Activated naive CD4-positive, alpha-beta T cell treated with anti-CD3 and anti-CD28 coated beads for 36 hours (primary cell): ENCODE measurements at places on chromosomes 12 and 14. TPM values are rescaled to one million over a fixed set of nuclear protein-coding genes. Genes with fewer than 3 reads are reported as not detected.

GRCh38 chr14:105711841-105712460 is 185.6 kb downstream of the TMEM121 start:
- H3K27ac ChIP-seq: no peak overlapping the region
- H3K4me1 ChIP-seq: no peaks in the 10 kb centered on the region
- DNase-seq: no peak
- H3K36me3 ChIP-seq: no peaks in the 10 kb centered on the region

GRCh38 chr14:53368711-53369201 is 215.6 kb upstream of the DDHD1 start:
- H3K4me3 ChIP-seq: no peak overlapping the region
- DNase-seq: no peak
- H3K27me3 ChIP-seq: no peaks in the 10 kb centered on the region
- H3K27ac ChIP-seq: no peak overlapping the region
- no peaks in the 10 kb centered on the region for H3K4me1 ChIP-seq
- H3K36me3 ChIP-seq: no peaks in the 10 kb centered on the region

GRCh38 chr12:19792028-19792427 is 352.7 kb downstream of the AEBP2 start:
- peaks cover 8% of the 10 kb centered on the region for H3K4me1 ChIP-seq
- no peak for DNase-seq
- no peaks in the 10 kb centered on the region for H3K36me3 ChIP-seq
- H3K27me3 ChIP-seq: peaks cover 3% of the 10 kb centered on the region
- H3K4me3 ChIP-seq: no peak overlapping the region

DNA sequence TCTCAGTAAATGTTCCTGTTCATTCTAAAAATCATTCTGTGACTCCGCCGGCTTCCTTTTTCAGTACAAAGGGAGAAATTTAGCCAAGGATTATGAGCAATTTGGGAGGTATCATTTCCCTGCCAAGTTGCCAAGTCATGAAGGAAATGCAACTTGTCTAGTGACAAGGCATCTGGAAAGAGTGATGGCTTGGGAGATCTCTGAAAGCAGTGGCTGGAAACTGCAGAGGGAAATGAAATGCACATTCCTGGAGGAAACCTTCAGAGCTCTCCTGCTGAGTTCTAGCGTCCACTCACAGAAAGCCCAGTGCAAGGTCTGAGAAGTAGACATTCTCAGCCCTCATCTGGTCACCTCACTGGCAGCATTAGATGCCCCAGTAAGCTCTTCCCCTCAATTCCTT is 91.7 kb downstream of the GALC start:
- no peaks in the 10 kb centered on the region for H3K36me3 ChIP-seq
- H3K4me1 ChIP-seq: no peaks in the 10 kb centered on the region
- no peak for DNase-seq
- H3K27ac ChIP-seq: no peak overlapping the region

DNA sequence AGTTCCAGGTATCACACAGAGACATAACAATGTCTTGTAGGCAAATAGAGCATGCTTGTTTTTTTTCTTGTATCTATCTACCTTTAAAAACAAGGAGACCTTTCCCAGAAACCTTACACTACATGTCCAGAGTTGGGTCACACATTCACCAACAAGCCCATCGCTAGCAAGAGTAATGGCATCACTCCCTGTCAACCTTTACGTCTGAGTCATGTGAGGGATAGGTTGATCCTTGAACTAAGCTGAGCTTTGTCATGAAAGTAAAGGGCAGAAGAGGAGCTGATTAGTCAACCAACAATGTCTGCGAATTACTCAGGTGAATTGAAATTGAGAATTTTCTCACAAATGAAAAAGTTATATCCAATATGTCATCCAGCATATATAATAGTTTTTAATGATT is 219.4 kb downstream of the CNTN1 start:
- H3K36me3 ChIP-seq: no peaks in the 10 kb centered on the region
- DNase-seq: no peak
- no peak overlapping the region for H3K27ac ChIP-seq
- no peaks in the 10 kb centered on the region for H3K27me3 ChIP-seq

DNA sequence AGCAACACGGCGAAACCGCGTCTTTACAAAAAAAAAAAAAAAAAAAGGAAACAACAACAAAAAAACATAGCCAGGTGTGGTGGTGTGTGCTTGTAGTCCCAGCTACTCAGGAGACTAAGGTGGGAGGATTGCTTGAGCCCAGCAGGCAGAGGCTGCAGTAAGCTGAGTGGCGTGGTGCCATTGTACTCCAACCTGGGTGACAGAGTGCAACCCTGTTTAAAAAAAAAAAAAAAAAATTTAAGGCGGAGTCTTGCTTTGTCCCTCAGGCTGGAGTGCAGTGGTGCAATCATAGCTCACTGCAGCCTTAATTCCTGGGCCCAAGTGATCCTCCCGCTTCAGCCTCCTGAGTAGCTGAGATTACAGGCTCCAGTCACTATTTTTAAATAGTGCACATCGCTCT is 18.2 kb upstream of the FIGNL2 start:
- H3K27me3 ChIP-seq: peaks cover 64% of the 10 kb centered on the region
- no peak for DNase-seq
- H3K36me3 ChIP-seq: no peaks in the 10 kb centered on the region
- H3K4me1 ChIP-seq: peaks cover 24% of the 10 kb centered on the region
- H3K4me3 ChIP-seq: no peak overlapping the region

DNA sequence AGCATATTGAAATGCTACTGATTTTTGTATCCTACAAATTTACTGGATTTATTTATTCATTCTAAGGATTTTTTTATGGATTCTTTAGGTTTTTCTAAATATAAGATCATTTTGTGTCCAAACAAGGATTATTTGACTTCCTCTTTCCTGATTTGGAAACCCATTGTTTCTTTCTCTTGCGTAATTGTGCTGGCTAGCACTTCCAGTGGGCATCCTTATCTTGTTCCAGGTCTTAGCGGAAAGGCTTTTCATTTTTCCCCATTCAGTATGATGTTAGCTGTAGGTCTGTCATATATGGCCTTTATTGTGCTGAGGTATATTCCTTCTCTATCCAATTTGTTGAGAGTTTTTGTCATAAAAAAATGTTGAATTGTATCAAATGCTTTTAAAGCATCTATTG is 57.2 kb upstream of the RHOJ start:
- H3K4me3 ChIP-seq: no peak overlapping the region
- no peaks in the 10 kb centered on the region for H3K36me3 ChIP-seq
- peaks cover 3% of the 10 kb centered on the region for H3K27me3 ChIP-seq
- DNase-seq: no peak
- H3K27ac ChIP-seq: no peak overlapping the region

DNA sequence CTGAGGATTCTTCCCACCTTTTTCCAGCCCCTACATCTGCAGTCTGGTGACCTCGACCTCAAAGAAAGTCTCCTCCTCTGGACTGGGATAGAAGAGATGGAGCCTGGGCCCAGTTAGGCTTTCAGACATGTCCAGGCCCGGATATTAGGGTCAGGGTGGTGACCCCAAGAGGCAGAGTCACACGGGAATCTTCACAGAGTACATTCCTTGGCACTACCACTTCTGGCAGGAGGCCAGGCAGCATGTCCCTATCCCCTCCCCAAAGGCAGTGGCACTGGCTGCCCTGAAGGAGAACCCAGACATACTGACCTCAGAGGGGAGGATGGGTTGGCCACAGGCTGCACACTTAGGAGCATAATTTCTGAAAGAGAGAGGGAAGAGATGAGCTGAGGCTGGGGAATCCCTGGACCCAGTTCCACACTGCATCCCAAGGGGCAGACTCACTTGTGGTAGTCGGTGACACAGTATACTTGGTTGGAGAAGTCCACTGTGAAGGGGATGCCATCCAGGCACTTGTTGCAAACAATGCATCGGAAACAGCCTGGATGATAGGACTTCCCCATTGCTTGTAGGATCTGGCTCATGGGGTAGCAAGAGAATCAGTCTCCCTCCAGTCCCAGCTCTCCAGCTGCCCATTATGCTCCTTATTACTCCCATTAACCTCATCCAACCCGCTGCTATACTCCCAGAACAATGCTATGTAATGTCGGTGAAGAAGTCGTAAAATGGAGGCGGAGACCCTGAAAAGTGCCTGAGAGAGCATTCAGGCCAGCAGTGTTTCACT is 7.6 kb downstream of the AJUBA start:
- no peaks in the 10 kb centered on the region for H3K4me1 ChIP-seq
- no peak overlapping the region for H3K4me3 ChIP-seq
- no peak for DNase-seq
- no peaks in the 10 kb centered on the region for H3K36me3 ChIP-seq
- no peaks in the 10 kb centered on the region for H3K27me3 ChIP-seq

- no peaks in the 10 kb centered on the region for H3K4me1 ChIP-seq
- H3K27ac ChIP-seq: no peak overlapping the region
- H3K4me3 ChIP-seq: no peak overlapping the region
Measured at GRCh38 chr12:23569356-23569755, 380.1 kb downstream of the SOX5 start.

DNA sequence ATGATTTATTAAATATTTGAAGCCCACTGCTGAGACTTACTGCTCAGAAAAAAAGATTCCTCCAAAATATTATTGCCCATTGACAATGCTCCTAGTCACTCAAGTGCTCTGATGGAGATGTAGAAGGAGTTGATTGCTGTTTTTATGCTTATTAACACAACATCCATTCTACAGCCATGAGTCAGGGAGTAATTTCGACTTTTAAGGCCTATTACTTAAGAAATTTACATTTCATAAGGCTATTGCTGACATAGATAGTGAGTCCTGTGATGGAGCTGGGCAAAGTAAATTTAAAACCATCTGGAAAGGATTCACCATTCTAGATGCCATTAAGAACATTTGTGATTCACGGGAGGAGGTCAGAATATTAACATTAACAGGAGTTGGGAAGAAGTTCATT is 5.2 kb downstream of the KCNJ8 start:
- peaks cover 7% of the 10 kb centered on the region for H3K4me1 ChIP-seq
- no peaks in the 10 kb centered on the region for H3K36me3 ChIP-seq
- H3K4me3 ChIP-seq: no peak overlapping the region
- no peak for DNase-seq

- DNase-seq: no peak
- H3K27me3 ChIP-seq: no peaks in the 10 kb centered on the region
- H3K4me1 ChIP-seq: no peaks in the 10 kb centered on the region
- H3K27ac ChIP-seq: no peak overlapping the region
- H3K36me3 ChIP-seq: no peaks in the 10 kb centered on the region
- no peak overlapping the region for H3K4me3 ChIP-seq
Measured at GRCh38 chr12:30564394-30564793, 131.3 kb downstream of the IPO8 start.

- H3K36me3 ChIP-seq: no peaks in the 10 kb centered on the region
- no peak overlapping the region for H3K4me3 ChIP-seq
- no peak for DNase-seq
- no peak overlapping the region for H3K27ac ChIP-seq
- H3K4me1 ChIP-seq: no peaks in the 10 kb centered on the region
Measured at GRCh38 chr14:92287987-92288386, 35.0 kb upstream of the SLC24A4 start.

GRCh38 chr14:103121846-103122584 is 1.2 kb upstream of the TNFAIP2 start:
- peak overlapping the region; percentile 24 for H3K4me3 ChIP-seq
- no peaks in the 10 kb centered on the region for H3K36me3 ChIP-seq
- H3K4me1 ChIP-seq: peaks cover 4% of the 10 kb centered on the region
- H3K27ac ChIP-seq: no peak overlapping the region

DNA sequence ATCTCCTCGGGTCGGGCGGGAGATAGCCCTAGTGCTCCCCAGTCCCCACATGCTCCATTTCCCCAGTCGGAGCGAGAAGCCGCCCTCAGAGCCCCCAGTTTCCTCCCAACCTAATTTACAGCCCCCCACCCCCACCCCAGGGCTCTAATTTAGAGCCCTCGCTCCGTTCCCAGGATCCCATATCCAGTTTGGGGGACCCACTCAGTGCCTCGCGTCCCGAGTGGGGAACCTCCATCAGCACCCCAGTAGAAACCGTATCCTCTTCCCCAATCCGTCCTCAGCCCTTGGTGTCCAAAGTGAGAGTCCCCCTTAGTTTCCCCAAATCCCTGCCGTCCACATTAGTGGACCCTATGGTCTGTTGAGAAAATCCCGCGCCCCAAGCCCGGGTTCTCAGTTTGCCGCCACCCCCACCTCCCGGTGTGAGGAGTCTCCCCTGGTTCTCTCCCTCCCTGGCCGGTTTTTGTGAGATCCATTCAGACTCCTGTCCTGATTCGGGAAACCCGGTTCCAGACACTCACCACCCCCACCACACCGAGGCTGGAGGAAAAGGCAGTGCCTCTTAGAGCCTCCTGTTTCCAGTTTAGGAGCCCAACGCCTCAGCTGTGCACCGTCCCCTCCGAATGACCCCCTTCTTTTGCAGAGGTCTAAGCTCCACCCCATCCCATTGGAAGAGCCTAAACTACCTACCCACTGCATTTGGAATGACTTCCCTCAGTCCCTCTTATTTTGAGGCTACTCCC is 809 bp upstream of the MSI1 start:
- no peaks in the 10 kb centered on the region for H3K36me3 ChIP-seq
- H3K27ac ChIP-seq: no peak overlapping the region
- peaks cover 15% of the 10 kb centered on the region for H3K4me1 ChIP-seq
- peak overlapping the region; percentile 66 for H3K4me3 ChIP-seq
- peaks cover 68% of the 10 kb centered on the region for H3K27me3 ChIP-seq

GRCh38 chr12:12265571-12266388 is 1.1 kb downstream of the LRP6 start:
- peak; percentile 24 for DNase-seq
- H3K36me3 ChIP-seq: no peaks in the 10 kb centered on the region
- H3K27me3 ChIP-seq: no peaks in the 10 kb centered on the region
- H3K27ac ChIP-seq: no peak overlapping the region
- peak overlapping the region; percentile 83 for H3K4me3 ChIP-seq

GRCh38 chr12:122081083-122081696 is 2.6 kb downstream of the MLXIP start:
- peaks cover 73% of the 10 kb centered on the region for H3K4me1 ChIP-seq
- H3K36me3 ChIP-seq: peaks cover 15% of the 10 kb centered on the region
- H3K27me3 ChIP-seq: no peaks in the 10 kb centered on the region
- H3K27ac ChIP-seq: peak overlapping the region; percentile 71

DNA sequence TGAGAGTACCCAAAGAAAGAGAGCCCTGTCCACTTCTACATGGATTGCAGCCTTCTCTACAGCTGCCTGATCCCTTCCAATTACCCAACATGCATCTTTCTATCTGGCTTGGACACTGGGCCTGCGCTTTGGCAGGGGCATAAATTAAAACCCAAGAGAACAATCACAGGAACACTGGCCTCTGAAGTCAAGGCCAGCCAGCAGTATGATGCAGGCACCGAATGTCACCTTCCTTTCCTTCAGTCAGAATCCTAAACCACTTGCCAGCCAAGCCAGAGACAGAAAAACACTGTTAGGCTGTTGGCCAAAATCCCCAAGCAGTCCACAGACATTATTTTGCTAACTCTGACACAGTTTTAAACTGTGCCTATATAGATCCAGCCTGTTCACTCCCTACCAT is 113.7 kb downstream of the DUSP6 start:
- no peak for DNase-seq
- no peak overlapping the region for H3K4me3 ChIP-seq
- peaks cover 54% of the 10 kb centered on the region for H3K4me1 ChIP-seq
- no peaks in the 10 kb centered on the region for H3K36me3 ChIP-seq
- H3K27ac ChIP-seq: no peak overlapping the region

Gene SYNDIG1L
- not detected for total RNA-seq

Gene RAN
- total RNA-seq: 2,370 TPM

Gene B4GALNT1
- 1.4 TPM for total RNA-seq

Gene TMEM52B
- not detected for total RNA-seq

Gene PPFIA2
- total RNA-seq: not detected

Gene CMTM5
- not detected for total RNA-seq

Gene ACSS3
- total RNA-seq: not detected

Gene LALBA
- not detected for total RNA-seq

Gene RFX4
- total RNA-seq: not detected

Gene RHOF
- 64.4 TPM for total RNA-seq
